ENCODE measurements at places on chromosomes 11 and 22.
A peak's percentile ranks its signal among the peaks of the same experiment; 100 is the strongest.

DNA sequence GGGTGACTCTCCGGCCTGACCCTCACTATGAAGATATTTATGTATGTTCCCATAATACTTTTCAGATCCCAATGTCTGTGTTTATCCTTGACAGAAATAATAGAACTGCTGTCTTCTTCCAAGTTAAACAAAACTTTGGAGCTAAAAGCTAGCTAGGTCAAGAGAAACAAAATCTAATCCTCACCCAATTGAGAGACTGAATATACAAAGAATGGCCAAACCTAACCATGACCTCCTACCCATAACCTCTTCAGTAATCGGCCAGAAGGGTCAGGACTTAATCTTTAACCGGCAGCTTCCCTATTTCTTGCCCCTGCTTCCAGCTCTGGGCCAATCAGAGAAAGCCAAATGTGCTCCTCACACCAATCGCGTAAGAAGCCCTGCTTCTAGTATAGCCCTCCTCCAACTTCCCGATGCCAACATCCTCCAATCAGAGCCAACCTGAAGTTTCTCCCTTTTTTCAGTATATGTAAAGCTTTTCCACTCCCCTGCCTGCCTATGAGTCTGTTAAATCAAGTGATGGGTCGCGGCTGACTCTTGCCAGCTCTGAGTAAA is 1.7 kb upstream of the DDX6 start:
- peak; percentile 62 for DNase-seq

DNA sequence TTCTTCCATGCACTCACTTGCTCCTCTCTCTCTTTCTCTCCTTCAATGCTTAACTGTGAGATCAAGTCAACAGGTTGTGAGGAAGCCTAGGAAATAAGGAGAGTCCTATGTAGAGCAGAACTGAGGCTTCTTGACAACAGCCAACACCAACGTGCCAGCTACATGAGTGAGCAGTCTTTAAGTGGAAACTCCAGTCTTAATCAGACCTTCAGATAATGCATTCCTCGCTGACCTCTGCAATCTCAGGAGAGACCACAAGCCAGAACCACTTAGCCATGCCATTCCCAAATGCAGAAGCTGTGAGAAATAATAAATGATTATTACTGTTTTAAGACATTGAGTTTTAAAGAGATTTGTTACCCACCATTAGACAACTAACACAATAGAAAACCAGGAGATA is 6.1 kb upstream of the TEAD1 start:
- DNase-seq: no peak

- DNase-seq: no peak
Measured at GRCh38 chr11:123143921-123144320, 51.1 kb downstream of the CLMP start.

- DNase-seq: no peak
Measured at GRCh38 chr11:114077482-114078305, 18.2 kb downstream of the ZBTB16 start.

DNA sequence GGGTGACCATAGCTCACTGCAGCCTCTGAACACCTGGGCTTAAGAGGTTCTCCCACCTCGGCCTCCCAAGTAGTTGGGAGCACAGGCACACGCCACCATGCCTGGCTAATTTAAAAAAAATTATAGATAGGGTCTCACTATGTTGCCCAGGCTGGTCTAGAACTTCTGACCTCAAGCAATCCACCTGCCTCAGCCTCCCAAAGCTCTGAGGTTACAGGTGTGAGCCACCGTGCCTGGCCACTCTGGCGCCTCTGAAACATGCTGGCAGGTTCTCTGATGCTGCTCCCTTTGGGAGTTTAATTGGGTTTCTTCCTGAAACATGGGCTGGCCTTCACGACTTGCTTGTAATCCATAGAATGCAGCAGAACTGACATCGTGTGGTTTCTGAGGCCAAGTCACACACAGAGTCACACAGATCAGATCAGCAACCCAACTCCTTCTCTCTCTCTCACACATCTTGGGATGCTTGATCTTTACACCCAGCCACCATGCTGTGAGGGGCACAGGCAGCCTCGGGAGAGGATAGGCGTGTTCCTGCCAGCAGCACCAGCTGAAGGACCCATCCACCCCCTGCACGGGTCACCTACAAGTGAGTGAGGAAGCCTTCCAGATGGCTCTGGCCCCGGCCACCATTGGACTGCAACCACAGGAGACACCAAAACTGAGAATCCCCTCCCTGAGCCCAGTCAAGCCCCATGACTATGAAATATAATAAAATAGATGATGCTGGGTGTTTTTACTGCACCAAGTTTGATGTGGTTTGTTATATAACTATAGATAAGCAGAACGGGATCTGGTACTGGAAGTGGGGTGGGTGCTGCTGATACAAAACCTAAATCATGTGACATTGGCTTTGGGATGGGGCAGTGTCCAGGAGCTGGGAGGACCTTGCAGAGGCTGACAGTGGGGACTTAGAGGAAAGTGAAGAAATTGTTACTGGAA is 3.1 kb upstream of the GSC2 start:
- no peak for DNase-seq

GRCh38 chr11:12287374-12288211 is 89.8 kb upstream of the PARVA start:
- no peak for DNase-seq

GRCh38 chr11:62022211-62022610 is 54.8 kb upstream of the FTH1 start:
- no peak for DNase-seq
